ENCODE measurements at places on chromosomes 1 and 21.

- DNase-seq: peak; percentile 36
These were observed 12.8 kb downstream of the DYNLT5 start for GRCh38 chr1:66764994-66765578.

GRCh38 chr1:157110686-157111085, 11.1 kb upstream of the ETV3L start:
- no peak for DNase-seq

- no peak for DNase-seq
These were observed 38.1 kb downstream of the GADD45A start for GRCh38 chr1:67723126-67723525.

DNA sequence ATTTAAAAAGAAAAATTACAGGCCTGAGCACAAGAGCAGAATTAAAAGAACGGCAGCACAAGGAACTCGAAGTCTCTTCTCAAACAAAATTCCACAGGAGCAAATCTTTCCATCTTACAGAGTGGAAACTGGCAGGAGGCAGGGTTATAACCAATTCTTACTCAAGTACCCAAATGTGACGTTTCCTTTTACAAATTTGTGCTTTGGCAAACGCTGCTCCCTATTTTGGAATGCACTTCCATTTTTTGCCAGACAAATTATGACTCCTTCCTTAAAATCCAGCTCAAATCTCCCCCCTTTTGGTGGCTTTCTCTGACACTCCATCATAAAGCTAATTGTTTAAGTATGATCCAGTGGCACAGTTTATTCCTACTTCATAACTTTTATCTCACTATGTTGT, 7.8 kb downstream of the ERI3 start:
- DNase-seq: no peak

DNA sequence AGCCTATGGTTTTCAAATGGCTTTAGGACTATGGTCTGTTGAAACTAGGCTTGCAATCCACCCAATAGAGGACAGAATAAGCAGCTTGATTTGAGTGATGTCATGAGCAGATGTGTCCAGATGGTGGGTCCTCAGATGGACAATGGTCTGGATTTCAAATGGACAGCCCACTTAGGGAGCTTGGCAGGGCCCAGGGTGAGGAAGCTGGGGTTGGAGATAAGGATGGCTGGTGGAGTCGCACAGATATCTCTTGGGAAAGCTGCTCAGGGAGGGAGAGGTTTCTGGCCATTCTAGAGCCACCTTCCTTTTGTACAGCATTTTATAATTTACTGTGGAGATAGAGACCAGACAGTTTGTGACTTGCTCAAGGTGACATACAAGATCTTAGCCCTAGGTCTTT, 55.0 kb downstream of the NFASC start:
- no peak for DNase-seq

GRCh38 chr1:1250786-1251284, 4.3 kb upstream of the C1QTNF12 start:
- DNase-seq: peak; percentile 67

DNA sequence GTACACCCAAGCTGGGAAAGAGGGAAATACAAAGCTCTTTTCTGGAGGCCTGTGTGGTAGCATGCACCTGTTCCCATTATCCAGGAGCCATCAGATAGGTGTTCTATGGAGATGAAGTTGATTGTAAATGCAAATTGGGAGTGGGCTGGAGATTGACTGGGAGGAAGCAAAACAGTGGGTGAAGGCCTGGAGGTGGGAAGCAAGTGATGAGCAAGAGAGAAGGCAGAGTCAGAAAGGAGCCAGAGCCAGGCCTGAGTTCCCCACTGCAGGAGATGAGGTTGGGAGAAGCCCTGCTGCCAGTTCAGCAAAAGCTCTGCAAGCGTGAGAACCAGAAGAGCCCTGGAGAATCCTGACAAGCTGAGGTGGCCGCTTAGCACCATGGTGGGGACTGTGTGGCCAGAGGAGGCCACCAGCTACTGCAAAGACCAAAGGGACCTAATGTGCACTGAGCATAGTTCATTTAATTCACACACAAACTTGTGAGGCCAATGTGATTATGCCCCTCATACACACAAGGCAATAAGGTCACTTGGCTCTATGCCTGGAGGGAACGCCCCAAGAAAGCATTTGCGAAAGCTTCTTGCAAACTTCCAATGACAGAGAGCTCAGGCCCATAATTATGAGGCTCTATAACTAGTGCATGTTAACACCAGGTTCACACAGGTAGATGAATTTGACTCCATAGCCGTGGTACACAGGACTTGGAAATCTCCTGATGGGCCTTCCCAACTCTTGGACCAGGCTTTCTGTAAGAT, 73.0 kb upstream of the GRIK3 start:
- DNase-seq: no peak

- no peak for DNase-seq
These were observed 50.4 kb downstream of the CTTNBP2NL start for GRCh38 chr1:112446411-112446810.
